ENCODE measurements at places on chromosomes 2 and 18.

DNA sequence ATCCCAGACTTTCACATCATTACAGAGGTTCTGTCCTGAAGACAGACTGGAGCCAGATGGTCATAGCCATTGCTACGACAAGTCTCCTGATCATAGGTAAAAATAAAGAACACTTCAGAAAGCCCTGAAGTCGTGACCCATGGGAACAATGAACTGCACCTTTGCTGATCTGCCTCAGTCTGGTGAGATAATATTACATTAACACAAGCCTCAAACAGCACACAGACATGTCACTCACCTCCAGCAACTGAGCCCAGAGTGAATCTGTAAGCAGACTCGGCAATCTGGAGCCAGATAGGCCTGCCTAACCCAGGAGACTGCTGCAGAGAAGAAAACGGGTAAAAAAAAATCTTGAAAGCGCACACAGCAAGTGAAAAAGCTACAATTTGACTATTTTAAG is 79.2 kb downstream of the SLC25A12 start:
- no peak for DNase-seq

GRCh38 chr18:78596794-78597345 is 382.7 kb upstream of the SALL3 start:
- no peak for DNase-seq

- DNase-seq, result peak; percentile 48
Observed at GRCh38 chr2:135948642-135949355, 36.6 kb downstream of the DARS1 start.

GRCh38 chr2:26529406-26530239 is 51.7 kb upstream of the OTOF start:
- no peak for DNase-seq

DNA sequence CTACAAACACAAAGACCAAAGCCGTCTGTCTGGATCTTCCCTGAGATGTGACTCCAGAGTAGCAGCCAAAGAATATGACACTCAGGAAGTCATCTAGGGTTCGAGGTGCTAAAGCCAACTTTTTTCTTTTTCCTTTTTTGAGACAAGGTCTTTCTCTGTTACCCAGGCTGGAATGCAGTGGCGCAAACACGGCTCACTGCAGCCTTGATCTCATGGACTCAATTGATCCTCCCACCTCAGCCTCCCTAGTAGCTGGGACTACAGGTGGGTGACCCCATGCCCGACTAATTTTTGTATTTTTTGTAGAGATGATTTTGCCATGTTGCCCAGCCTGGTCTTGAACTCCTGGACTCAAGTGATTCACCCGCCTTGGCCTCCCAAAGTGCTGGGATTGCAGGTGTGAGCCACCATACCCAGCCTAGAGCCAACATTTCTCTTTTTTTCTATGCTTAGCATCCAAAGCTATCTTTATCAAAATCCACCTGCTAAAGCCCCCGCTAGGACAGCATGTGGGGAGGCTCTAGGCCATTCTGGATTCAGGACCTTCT is 92.8 kb downstream of the TMEM17 start:
- no peak for DNase-seq

- DNase-seq, result peak; percentile 83
Observed at GRCh38 chr2:239380831-239381708, 19.8 kb downstream of the HDAC4 start.

DNA sequence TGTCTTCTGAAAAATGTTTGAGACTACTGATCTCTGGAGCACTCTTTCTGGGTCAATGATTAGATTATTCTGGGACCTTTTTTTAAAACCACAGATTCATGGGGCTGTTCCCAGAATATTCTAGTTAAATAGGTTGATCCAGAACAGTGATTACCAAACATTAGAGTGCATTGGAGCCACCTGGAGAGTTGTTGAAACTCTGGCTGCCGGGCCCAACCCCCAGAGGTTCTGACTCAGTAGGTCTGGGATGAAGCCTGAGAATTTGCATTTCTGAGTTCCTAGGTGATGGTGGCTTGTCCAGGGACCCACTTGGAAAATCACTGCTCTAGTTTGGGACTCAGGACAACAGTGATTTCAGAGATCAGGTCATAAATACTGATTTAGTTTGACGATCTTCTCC is 197.3 kb downstream of the PTPRM start:
- DNase-seq, result no peak

DNA sequence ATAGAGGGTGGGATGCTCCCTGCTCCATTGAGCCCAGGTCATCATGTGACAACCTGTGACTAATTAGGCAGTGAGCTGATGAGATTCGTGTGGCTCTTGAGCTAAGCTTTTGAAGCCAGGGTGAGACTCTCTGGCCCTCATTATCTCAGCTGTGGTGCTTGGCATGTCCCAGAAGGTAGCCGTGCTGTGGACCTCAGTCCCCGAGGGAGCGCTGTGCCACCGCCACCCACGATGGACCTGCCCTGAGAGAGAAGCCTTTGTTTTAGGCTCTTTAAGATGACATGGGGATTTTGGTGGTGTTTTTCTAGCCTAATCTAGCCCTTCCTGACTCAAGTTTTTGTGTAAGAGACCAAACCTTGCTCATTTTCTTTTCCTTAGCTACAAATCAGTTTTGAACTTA is 66.4 kb downstream of the NEDD4L start:
- DNase-seq, result no peak

GRCh38 chr2:6071519-6071918 is 379.3 kb downstream of the SOX11 start:
- DNase-seq, result no peak

DNA sequence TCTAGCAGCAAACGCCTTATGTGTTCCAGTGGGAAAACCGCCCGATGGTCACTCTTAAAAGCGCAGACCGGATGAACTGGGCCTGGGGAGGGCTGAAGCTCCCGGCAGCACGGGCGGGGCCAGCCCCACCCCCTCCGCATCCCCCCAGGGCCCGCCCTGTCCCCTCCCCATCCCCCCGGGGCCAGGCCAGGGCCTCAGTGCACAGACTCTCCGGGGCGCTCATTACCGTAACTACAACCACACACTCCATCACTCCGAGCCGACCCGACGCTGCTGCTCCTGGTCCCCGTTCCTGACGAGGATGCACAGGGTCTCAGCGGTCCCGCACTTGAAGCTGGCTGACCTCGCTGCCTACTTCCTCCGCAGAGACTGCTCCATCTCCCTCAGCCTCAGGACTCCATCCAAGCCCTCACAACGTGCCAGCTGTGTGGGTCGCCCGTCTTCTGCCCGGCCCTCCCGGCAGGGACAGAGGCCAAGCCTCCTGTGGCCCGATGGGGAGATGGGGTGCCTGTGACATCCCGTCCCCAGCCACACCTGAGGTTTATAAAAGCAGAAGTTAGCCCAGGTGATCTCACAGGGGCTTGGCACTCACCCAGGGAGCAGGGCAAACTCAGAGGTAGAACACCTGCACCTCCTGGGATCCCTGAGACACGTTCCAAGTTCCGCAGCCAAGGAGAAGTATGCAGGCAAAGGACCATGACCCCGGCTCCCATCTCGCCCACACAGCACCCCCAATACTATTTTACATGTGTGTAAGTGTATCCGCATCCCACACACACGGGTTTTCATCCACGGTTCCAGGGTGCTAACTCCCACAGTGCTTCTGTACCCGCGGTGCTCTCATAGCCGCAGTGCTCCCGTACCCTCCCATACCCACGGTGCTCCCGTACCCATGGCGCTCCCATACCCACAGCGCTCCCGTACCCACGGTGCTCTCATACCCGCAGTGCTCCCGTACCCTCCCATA is 36.0 kb downstream of the SLC66A2 start:
- no peak for DNase-seq

- DNase-seq, result no peak
Observed at GRCh38 chr2:217074576-217075255, 214.9 kb upstream of the TNP1 start.

All from CD4-positive, alpha-beta T cell treated with Interleukin-17A for 4 hours (primary cell).